ENCODE measurements at places on chromosomes 3 and 15.

- no peak for DNase-seq
Measured at GRCh38 chr15:29410338-29410737, 140.7 kb upstream of the NSMCE3 start.

DNA sequence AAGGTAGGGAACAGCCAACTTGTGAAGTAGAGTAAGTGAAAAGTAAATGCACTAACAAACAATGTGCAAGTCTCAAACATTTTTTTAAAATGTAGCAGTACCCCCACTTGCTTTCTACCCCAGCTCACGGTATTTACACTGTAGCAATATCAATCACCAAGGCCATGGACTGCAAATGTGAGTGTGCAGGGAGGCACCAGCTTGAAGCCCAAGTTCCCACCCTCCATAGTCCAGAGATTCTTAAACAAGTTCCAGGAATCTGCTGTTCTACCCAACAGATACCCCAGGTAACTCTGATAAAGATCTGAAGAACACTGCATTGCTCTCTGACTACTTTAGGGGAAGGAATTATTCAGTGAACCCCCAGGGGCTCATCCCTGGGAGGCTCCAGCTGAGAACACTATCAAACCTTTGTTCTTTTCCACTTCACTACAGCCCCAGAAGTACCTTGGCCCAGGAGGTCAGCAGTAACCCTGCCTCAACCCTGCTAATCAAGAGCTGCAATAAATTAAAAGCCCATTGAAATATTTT lies 86.1 kb downstream of the FOXP1 start:
- no peak for DNase-seq

DNA sequence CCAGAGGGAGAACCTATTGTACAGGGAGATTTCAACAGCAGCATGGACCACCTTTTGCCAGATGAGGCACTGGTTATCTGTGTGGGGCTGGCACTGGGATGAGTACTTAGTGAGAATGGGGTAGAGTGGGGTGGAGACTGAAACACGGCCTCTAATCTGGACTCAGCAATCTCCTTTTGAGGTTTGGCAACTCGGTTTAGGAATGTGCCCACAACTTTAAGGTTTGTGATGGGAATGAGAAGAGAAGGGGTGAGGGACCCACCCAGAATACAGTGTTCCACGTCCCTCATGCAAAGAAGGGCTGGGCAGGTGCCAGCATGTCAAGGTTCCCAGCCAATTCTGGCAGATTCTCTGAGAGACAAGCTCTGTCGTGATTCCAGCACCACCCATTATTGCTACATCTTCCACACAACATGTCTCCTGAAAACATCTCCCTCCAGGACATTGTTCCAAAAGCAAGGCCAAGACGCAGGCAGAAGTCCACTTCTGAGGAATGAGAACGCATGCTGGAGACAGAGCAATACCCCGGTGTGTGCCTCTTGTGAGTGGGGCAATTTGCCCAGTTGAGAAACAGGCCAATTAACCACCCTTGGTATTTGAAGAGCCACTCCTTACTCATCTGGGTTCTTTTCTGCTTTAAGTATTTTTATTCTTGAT lies 37.5 kb upstream of the CCR4 start:
- DNase-seq, result no peak

- no peak for DNase-seq
Measured at GRCh38 chr3:151011427-151011826, 38.9 kb upstream of the CLRN1 start.

DNA sequence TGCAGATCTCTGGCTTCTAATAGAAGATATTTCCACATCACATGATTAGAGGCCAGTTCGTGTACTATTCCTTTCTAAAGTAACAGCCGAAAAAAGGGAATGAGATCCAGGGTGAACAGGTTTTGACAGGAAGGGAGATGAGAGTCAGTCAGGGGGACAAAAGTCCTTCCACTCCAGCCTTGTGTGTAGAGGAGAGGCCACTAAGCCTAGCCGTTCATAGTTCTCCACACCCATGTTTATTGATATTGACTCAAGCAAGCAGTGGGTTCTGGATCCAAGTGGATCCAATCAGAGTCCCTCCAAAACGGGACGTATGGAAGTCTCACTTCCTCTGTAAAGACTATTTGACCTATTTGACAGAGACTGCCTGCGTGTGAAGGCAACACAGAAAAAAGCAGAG lies 80.4 kb upstream of the LRIG1 start:
- no peak for DNase-seq

- no peak for DNase-seq
Measured at GRCh38 chr15:58447271-58448010, 15.7 kb downstream of the LIPC start.

GRCh38 chr15:90839187-90840071 lies 29.0 kb upstream of the FURIN start:
- no peak for DNase-seq

- DNase-seq, result no peak
Measured at GRCh38 chr3:67016522-67017080, 18.5 kb downstream of the KBTBD8 start.

GRCh38 chr15:33467816-33468163 lies 157.0 kb downstream of the RYR3 start:
- no peak for DNase-seq

GRCh38 chr15:101478701-101479341 lies 10.7 kb downstream of the PCSK6 start:
- DNase-seq, result no peak

DNA sequence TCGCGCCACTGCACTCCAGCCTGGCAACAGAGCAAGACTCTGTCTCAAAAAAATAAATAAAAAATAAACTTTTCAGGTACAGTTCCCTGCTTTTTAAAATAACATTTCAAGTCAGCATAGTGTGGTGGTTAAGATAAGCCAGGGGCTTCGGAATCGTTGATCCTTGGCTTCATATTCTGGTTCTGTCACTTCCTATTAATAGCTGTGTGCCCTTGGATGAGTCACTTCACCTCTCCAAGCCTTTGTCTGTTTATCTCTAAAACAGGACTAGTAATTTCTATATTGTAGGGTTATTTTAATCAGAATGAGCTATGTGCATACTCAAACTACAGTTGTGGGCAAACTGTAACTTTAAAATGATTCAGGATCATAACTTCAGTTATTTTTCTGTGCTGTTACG lies 53.8 kb upstream of the SENP5 start:
- DNase-seq, result no peak

DNA sequence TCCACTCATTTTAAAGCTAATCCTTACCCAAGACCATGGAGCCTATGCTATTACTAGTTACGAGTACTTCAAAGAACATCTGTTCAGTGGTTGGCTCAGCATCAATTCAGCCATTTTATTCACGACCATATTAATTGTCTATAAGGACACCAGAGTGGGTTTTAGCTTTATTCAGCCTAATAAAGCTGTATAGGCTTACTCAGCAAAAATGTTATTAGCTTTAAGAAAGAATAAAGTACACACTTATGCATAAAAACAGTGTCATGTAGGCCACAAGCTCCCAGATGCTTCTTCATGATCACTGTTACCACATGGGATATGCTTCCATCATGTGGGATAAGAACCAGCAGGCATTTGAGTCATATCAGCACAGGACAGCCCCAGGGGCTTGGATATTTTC lies 87.4 kb upstream of the GPR149 start:
- DNase-seq, result no peak

DNA sequence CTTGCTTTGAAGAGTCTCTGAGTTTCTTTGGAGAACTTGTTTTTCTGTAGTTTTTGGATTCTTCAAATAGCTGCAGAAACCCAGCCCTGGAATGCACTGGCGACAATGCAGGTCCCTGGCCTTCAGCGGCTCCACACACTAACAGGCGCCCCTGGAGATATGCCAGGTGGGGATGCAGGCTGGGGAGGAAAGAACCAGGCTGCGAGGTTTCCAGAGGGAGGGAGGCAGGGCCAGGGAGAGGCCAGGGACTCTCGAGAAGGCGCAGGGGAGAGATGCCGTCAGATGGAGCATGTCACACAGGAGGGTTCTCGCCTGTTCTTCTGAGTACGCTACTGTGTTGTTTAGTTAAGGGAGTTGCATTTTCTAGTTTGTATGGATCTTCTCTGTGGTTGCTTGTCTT lies 283.1 kb downstream of the GABRG3 start:
- DNase-seq, result no peak

DNA sequence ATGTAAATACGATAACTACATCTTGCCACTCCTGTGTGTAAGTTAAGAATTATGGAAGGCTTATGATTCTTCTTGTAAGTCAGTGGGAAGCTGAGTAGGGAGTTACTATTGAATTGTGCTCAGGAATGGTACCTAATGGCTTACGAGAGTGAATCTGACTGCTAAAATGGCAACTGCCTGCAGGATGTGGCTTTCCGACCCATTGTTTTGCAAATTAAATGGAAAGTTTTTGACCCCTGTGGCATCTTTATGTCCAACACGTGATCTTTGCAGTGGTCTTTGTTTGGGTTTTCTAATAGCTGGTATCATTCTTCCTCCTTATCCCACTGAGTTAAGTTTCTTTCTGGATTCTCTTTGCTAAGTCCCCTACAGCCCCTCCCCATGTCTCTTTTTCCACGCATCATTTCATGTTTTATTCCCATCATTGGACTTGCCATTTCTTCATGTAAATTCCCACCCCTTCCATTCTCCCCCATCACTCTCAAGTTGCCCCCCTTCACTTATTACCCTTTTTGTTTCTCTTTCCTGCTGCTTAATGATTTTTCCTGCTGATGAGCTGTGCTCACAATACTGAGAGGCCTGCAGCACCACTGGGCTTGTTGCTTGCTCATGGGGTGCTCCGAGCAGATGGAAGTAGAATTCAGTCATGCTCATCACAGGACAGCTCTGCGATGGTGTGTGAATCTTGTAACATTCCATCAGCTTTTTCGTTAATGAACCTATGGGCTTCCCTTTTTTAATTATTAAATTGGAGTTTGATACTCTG lies 428.2 kb upstream of the IL12A start:
- no peak for DNase-seq

DNA sequence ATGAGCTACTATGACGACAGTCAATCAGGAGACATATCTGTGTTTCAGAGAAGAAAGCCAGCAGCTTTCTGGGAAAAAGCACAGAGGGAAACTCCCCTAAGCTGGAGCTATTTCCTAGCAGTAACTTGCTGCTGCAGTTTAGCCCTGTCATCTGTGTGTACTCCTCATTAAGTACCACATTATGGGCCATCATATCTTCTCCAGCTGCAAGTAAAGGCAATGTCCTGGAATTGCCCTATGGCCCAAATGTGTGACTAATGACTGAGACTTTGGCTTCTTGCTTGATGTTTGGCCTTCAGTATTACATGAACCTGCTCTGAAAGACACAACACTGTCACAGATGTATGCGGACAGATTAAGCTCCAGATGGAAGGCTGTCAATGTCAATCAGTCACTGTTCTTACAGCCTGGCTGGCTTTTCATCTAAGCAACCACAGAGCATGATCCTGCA lies 190.8 kb downstream of the FHIT start:
- DNase-seq, result no peak

DNA sequence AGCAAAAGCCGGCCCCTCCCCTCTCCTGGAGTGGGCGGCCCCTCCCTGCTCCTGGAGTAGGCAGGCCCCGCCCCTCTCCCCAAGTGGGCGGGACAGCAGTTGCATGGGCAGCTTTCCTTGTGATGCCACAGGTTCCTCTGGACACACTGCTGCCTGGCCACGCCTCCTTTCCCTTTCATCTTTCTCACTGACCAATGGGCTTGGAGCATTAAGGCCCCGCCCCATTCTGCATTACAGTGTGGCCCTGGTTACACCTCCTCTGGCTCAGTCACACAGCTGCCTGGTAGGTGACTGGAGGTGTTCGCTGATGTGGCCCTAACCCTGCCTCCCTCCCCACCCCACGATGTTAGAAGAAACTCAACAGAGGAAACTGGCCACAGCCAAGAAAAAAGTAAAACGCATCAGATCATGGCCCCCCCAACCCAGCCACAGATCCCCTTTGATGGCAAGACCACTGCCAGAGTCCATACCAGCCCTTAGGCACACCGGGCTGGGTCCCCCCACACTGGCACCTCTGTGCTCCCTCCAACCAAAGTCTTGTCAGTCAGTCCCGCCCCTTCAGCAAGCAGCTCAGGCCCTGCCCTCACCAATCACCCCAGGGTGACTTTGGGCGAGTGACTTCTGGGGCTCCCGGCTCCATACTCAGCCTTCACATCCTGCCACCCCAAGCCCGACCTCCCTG lies 84.3 kb downstream of the ADAMTS7 start:
- DNase-seq, result no peak

DNA sequence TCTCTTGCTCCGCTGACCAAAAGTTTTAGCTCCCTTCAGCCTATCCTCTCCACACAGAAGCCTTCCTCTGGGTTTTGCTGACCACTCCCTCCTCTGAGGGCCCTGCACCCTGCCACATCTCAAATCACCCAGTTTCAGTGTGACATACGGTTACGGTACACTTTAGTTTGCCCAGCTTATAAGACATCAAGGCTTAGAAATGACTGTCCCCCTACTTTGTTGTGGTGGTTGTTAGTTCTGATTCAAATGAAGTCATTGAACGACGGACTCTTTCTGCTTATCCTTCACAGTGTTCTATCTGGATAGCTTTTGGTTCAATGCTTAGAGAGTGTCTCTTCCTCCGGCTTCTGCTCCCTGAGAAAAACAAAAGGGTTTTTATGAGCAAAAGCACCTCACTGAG lies 68.0 kb upstream of the NDUFB4 start:
- no peak for DNase-seq

GRCh38 chr3:181017690-181018089 lies 28.2 kb upstream of the DNAJC19 start:
- no peak for DNase-seq

DNA sequence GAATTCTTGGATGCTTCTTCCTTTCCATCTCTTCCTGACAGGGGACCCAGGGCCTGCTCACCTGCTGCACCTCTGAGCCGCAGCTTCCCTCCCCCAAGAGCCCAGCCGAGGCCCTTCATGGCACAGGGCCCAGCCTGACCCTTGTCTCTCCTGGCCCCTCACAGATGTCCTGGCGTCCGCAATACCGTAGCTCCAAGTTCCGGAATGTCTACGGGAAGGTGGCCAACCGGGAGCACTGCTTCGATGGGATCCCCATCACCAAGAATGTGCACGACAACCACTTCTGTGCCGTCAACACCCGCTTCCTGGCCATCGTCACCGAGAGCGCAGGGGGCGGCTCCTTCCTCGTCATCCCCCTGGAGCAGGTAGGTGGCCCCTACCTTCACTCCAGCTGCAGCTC lies 66.2 kb downstream of the CORO2B start:
- DNase-seq, result no peak

- no peak for DNase-seq
Measured at GRCh38 chr15:34613997-34614396, 30.5 kb upstream of the GOLGA8B start.

- no peak for DNase-seq
Measured at GRCh38 chr3:61946570-61947324, 385.4 kb downstream of the PTPRG start.

DNA sequence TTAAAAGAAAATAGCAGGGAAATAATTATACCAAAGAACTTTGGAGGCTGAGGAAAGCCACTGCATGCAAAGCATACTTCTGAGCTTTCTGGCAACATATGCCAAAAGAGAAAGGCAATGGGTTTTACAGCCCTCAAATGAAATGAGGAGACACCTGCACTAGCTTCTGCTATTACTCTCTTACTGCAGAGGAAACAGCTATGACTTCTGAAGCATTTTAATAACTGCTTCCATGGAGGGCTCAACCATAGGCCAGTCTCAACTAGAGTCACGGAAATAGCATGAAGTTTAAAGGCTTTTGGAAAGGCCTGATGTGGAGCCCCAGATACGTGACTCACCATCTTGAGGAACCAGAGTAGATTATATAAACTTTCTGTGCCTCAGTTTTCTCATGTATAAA lies 114.8 kb downstream of the OXNAD1 start:
- no peak for DNase-seq

All from cerebellar nuclear complex (tissue), 1 donor.